ENCODE measurements at places on chromosomes 16 and 17.

DNA sequence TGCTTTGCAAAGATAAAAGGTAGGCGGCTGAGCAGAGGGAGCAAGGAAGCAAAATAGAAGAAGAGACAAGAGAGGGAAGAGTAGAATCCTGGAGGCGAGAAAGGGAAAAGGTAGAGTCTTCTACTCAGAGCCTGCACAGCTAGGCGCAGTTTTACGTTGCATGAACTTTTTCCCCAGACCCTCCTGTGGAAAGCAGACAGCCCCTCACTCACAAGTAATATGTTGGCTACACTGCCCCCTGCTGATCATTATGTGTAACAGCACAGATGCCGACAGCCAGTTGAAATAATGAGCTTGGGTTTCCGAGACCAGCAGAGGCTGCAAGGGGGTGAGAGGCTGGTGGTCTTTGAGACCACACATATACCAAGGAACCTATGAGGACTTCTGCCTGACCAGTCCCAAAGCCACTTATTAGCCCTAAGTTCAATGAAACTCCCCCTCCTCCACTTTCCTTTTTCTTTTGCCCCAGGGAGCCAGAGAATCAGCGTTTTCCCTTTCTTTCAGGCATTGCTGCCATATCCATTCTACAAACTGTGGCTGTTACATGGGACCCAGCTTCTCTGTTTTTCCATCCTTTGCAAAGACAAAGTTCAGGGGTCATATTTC, 22.5 kb upstream of the CMTR2 start:
- DNase-seq = no peak

DNA sequence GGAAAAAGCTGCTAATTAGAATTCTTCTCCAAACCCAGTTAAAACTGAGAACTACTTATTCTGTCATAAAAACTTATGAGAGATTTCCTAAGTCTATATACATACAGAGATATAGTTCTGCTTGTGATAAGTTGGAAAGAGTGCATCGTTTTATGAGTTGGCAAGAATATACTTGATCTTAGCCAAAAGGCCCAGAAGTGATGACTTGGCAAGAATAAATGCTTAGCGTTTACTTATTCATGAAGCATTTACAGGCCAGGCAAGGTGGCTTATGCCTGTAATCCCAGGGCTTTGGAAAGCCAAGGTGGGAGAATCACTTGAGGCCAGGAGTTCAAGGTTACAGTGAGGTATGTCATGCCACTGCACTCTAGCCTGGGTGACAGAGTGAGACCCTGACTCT, 81.7 kb downstream of the CYB561 start:
- no peak for DNase-seq

GRCh38 chr16:86949116-86949515, 368.1 kb downstream of the C16orf95 start:
- no peak for DNase-seq

- DNase-seq = no peak
Measured at GRCh38 chr16:49440156-49441065, 66.8 kb downstream of the C16orf78 start.

- DNase-seq = no peak
Measured at GRCh38 chr16:57925310-57925709, 45.6 kb downstream of the CNGB1 start.

DNA sequence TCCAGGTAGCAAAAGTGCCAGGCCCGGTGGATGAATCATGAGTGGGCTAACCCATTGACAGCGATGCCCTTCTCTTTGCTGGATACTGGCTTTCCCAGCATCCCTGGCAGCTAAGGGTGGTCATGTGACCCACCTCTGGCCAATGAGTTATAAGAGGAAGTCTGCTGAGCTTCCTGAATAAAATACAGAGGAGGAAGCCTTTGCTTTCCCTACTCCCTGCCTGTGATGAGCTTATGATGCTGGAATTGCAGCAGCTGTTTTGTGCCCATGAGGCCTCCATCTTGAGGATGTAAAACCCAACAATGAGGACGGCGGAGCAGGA, 15.0 kb upstream of the ATP2A3 start:
- no peak for DNase-seq

DNA sequence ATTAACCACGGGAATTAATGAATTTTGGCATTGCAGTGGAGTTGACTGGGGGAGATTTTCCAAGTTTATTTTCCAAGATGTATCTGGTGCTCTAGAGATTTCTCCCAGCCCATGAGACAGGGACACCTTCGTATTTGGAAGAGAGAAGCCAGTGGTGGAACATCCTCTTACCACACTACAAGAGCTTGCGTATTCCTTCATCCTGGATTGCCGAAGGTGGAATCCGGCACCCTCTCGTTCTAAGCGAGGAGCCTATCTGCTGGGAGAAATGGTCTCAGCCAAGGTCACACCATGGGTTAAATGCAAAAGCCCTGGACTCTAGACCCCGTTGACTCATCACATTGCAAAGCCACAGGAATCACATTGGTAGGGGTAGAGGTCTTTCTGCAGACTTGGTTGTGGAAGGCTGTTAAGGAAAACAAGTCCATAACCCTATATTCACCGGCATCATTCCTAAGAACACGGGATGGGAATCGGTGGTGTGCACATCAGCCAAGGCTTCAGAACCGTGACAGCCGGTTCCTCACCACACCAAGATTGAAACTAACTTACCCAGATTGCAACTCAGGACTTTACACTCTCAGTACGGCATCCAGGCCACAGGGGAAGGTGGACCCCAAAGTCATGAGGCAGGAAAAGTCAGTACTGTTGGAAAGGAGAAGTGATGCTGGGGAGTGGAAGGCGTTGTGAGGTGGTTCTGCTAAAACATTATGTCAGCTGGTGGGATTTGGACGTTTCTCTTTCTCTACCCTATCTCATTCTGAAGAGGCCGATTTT, 259.8 kb downstream of the CPPED1 start:
- DNase-seq = no peak

DNA sequence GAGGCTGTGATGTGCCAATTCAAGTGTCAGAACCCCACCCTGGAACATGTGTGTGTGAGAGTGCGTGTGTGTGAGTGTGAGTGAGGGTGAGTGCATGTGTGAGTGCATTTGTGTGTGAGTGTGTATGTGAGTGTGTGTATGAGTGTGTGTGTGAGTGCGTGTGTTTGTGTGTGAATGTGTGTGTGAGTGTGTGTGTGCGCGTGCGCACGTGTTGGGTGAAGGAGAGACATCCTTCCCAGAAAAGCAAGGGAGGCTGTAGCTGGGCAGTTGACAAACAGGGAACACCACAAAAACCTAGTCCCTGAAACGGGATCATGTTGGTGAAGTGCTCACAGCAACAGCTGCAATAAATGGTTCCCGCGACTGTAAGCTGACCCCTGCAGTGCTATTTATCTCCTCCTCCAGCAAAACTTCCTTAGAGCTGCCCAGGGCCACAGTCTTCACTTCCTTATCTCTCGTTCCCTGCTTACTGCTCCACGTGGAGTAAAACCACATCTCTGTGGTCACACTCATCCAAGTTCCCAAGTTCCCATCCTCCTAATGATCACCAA, 40.1 kb upstream of the RPL38 start:
- no peak for DNase-seq
